ENCODE measurements at places on chromosomes 3 and 15.

DNA sequence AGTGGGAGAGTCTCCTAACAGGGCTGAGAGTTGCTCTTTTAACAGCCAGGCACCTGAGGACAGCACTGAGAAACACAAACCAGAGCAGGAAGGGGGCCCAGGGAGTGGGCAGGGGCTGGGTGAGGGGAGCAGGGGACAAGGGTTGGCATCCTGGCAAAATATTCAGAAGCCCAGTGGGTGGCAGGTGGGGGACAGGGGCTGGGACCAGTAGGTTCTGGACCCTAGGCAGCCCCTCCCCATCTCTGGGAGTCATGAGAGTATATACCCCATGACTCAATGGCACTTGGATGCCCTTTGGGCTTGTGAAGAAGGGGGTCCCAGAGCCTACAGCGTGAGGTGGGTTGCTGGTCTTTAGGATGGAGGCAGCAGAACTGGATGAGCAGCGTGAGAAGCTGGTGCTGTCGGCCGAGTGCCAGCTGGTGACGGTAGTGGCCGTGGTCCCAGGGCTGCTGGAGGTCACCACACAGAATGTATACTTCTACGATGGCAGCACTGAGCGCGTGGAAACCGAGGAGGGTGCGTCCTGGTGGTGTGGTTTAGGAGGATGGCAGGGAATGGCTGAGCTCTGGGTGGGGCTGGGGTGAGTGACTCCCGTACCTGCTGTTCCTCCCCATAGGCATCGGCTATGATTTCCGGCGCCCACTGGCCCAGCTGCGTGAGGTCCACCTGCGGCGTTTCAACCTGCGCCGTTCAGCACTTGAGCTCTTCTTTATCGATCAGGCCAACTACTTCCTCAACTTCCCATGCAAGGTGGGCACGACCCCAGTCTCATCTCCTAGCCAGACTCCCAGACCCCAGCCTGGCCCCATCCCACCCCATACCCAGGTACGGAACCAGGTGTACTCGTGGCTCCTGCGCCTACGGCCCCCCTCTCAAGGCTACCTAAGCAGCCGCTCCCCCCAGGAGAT lies 24.2 kb downstream of the NBEAL2 start:
- no peak for DNase-seq

- no peak for DNase-seq
Measured at GRCh38 chr3:39267631-39268548, 11.9 kb downstream of the CX3CR1 start.

GRCh38 chr3:111947231-111947630 lies 31.6 kb upstream of the ABHD10 start:
- no peak for DNase-seq

DNA sequence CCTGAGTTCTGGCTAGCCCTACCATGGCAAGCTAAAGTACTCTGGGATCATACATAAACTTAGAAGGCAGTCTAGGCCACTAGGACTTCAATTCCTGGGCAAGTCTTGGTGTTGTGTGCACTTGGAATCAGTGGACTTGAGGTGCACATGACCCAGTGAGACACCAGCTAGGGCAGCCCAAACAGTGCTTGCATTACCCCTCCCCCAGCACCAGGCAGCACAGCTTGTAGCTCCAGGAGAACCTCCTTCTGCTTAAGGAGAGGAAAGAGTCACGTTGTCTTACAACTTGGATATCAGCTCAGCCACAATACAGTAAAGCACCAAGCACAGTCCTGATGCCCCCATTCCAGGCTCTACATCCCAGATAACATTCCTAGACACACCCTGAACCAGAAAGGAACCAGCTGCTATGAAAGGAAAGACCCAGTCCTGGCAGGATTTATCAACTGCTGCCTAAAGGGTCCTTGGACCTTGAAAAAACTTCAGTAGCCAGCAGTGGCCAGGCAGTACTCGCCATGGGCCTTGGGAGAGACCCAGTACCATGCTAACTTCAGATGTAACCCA lies 57.2 kb downstream of the MYO9A start:
- no peak for DNase-seq

- DNase-seq, result no peak
Measured at GRCh38 chr15:37204692-37205091, 104.3 kb upstream of the MEIS2 start.

- DNase-seq, result no peak
Measured at GRCh38 chr3:123258811-123259420, 57.2 kb downstream of the SEC22A start.

Measured in brain pericyte (primary cell).